NCI-H82 (cell line): ENCODE measurements at places on chromosomes 4 and X.

DNA sequence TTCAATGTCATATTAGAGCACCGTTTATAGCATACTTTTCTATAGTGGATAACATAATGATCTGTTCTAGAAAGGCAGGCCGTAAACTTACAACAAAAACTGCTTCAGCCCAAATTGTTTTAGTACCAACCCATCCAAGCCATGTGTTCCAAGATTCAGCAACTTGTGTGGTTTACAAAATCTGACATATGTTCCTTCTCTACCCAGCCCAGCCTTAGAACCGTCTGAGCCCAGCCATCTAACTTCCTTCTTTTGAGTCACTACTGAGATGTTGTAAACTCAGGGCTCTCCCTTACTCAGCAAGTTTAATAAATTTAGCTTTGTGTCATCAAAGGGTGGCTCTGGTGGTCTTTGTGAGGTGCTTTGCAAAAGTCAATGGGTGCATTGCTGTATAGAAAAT, 32.4 kb upstream of the REPS2 start:
- DNase-seq, result no peak

DNA sequence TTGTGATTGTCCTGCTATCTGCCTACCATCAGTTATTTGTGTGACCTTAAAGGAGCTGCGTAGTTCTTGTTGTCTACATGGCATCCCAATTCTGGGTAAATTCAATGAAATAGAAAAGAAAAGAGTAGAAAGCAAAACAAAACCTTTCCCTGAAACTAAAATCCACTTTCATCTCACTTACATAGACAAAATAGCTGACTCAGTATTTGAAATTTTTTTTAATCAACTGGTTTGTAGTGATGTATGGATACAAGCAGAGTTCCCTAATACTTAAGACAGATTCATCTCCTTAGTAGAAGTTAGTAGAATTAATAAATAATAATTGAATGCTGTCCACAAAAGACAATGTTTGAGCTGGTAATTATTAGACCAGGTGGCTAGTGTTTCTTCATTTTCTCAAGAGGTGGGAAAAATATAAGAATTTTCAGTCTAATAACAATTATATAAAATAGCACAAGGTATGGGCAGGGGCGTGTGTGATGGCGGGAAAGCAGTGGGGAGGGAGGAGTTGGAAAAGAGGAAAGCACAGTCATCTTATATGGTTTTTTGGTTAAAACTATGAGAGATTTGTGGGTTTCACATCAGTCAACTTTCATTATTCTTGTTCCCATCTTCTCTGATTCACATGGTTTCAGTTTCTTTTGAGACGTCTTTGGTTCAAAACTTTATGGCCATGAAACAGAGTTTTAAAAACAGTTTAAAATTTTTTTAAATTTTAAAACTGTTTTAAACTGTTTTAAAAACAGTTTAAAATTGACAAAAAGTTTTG, 275.2 kb downstream of the SPRY1 start:
- DNase-seq, result no peak

DNA sequence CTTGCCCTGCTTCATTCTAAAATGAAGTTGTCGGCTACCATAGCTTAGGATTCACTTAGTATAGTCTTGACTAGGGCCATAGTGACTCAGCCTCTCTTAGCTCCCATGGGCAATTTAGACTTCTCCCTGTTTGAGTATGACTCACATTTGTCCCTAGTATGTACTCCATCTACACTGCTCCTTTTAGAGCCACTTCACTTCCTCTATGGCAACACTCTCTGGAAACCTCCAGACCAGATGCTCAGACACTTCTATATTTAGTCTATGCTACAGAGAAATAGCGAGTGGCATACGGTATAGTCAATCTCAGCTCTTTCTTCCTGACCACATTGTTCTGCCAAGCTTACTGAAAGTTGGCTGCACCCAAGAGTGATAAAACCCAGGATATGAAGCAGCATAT, 11.2 kb downstream of the MEPE start:
- DNase-seq, result no peak

- DNase-seq, result no peak
Measured at GRCh38 chrX:55099162-55099561, 10.3 kb downstream of the PAGE2 start.
